ENCODE measurements at places on chromosomes 6 and 20.
A peak's percentile ranks its signal among the peaks of the same experiment; 100 is the strongest.

GRCh38 chr6:149480502-149481280 lies 4.1 kb downstream of the ZC3H12D start:
- no peak for DNase-seq

GRCh38 chr6:2931970-2932748 lies 29.1 kb upstream of the SERPINB9 start:
- DNase-seq, result peak; percentile 63

DNA sequence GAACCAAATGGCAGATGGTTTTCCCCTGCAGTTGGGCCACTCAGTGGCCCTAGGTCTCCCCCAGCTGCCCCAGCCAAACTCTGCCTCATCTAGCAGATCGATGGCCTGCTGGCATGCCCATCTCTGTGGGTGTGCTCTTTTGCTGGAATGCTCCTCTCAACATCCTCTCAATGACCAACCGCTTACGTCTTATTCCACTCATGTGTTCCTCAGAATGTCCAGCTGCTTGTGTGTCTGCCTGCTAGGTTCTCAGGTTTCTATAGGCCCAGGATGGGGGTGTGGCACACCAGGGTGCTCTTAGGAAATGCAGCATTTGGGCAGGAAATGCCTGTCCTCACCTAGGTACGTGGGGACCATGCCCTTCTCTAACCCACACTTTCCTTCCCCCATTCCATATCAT lies 509.9 kb upstream of the SYNCRIP start:
- no peak for DNase-seq

- DNase-seq, result no peak
Measured at GRCh38 chr6:31966997-31967925, 4.7 kb downstream of the DXO start.

- DNase-seq, result no peak
Measured at GRCh38 chr6:166554316-166554715, 32.2 kb downstream of the RAMACL start.

- no peak for DNase-seq
Measured at GRCh38 chr6:167396659-167397490, 72.0 kb downstream of the TTLL2 start.

GRCh38 chr20:25623736-25624499 lies at the start of gene NANP:
NANP (minus strand) TSS chr20:25624014; CDS start chr20:25623948, 66 bp downstream.
- peak; percentile 90 for DNase-seq

- no peak for DNase-seq
Measured at GRCh38 chr6:41302638-41303037, 16.2 kb upstream of the TREM1 start.

GRCh38 chr6:8090650-8091049 lies 11.7 kb downstream of the EEF1E1 start:
- no peak for DNase-seq

DNA sequence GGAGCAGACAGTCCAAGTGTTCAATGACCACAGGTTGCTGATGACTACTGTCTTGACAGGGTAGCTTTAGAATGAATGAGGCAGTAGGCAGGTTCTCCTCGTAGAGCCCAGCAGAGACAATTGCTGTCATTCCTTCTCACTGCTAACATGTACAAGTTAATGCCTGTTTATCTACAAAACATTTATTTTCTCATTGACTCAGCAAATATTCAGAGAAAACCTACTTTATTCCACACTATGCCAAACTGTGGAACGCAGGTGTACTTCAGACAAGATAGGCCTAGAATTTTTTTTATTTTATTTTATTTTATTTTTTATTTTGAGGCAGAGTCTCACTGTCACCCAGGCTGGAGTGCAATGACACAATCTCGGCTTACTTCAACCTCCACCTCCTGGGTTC lies 50.8 kb downstream of the ARHGAP18 start:
- no peak for DNase-seq
